ENCODE measurements at places on chromosomes 3 and 15.

- peak; percentile 49 for DNase-seq
Measured at GRCh38 chr15:43514241-43515057, 3.0 kb upstream of the MAP1A start.

DNA sequence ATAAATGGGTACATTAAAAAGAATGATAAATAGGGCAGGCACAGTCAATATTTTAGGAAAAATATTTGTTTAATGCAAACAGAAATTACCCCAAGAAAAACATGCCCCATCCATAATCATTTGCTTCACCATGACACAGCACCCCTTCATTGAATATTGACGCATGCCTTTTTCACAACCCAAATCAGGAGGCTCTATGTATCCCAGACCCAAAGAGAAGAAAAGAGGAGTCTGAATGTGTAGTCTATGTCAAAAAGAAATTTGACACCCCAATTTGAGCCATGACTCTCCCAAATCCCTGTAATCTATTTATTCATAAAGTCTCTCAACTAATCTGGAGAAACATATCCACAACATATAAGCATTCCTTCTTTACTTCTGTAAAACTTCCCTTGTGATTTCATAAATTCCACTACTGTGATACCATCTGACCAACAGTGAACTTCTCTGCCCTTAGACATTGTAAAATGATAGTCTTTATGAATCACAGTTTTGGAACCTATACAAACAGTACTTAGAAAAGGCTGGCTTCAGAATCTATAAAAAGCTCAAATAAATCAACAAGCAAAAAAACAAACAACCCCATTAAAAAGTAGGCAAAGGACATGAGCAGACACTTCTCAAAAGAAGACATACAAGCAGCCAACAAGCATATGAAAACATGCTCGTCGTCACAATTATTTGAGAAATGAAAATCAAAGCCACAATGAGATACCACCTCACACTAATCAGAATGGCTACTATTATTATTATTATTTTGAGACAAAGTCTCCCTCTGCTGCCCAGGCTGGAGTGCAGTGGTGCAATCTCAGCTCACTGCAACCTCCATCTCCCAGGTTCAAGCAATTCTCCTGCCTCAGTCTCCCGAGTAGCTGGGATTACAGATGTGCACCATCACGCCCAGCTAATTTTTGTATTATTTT lies 53.4 kb upstream of the XRN1 start:
- DNase-seq = peak; percentile 86

GRCh38 chr3:167209011-167209410 lies 171.1 kb downstream of the ZBBX start:
- no peak for DNase-seq

- peak; percentile 55 for DNase-seq
Measured at GRCh38 chr3:14256046-14256445, 77.4 kb downstream of the LSM3 start.

DNA sequence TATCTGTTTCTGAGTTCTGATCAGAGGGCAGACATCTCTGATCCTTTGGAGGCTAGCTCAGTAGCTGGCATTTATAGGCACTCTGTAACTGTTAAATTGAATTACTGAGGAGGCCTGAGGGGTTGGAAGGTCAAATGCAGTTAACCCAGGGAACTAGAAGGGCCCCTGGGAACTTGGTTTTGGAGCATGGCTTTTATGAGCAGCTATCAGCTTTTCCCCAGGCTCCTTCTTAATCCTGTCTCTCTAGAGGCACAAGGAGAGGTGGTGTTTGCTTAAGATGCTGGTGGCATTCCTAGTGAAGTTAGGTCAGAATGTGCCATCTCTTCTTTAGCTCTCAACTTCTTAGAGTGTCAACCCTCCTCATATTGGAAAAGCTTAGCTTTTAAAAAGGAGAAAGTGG lies 128.9 kb downstream of the LPP start:
- no peak for DNase-seq

GRCh38 chr3:9217784-9218513 lies 31.5 kb downstream of the SRGAP3 start:
- DNase-seq = no peak

- no peak for DNase-seq
Measured at GRCh38 chr3:13818919-13819318, 61.0 kb downstream of the WNT7A start.

- peak; percentile 39 for DNase-seq
Measured at GRCh38 chr15:101276501-101277037, 716 bp downstream of the SELENOS start.

DNA sequence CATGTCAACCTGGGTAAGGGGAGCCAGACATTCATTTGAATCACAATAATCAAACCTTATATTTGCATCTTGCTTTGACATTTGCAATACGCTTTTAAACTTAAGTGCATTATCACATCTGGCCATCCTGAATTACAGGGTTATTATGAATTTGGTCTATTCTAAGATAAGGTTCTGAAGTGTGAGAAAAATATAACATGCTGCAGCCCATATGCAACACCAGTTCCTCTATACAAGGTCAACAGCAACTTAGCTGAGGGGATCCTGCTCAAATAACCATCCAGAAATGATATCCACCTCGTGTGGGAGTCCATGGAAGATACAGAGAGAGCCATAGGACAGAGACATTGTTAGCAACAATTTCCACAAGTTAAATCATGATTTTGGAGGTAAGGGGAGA lies 72.7 kb upstream of the RAD18 start:
- DNase-seq = no peak

GRCh38 chr3:127751782-127752181 lies 70.5 kb downstream of the MGLL start:
- no peak for DNase-seq

GRCh38 chr3:12743583-12743982 lies 15.5 kb downstream of the TMEM40 start:
- no peak for DNase-seq

- no peak for DNase-seq
Measured at GRCh38 chr15:81914333-81914732, 131.5 kb downstream of the MEX3B start.

GRCh38 chr3:78994174-78995027 lies 773.4 kb downstream of the ROBO1 start:
- no peak for DNase-seq

- DNase-seq = no peak
Measured at GRCh38 chr15:86903642-86904421, 824.2 kb downstream of the AGBL1 start.

DNA sequence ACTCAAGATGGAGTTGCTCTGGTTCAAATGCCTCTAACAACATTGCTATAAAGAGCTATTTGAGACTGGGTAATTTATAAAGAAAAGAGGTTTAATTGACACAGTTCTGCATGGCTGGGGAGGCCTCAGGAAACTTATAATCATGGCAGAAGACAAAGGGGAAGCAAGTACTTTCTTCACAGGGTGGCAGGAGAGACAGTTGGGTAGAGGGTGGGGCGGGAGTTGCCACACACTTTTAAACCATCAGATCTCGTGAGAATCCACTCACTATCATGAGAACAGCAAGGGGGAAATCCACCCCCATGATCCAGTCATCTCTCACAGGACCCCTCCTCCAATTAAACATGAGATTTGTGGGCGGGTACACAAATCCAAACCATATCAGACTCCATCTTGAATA lies 30.7 kb downstream of the MAP2K5 start:
- DNase-seq = no peak

GRCh38 chr3:13009132-13009945 lies 63.9 kb downstream of the IQSEC1 start:
- no peak for DNase-seq

DNA sequence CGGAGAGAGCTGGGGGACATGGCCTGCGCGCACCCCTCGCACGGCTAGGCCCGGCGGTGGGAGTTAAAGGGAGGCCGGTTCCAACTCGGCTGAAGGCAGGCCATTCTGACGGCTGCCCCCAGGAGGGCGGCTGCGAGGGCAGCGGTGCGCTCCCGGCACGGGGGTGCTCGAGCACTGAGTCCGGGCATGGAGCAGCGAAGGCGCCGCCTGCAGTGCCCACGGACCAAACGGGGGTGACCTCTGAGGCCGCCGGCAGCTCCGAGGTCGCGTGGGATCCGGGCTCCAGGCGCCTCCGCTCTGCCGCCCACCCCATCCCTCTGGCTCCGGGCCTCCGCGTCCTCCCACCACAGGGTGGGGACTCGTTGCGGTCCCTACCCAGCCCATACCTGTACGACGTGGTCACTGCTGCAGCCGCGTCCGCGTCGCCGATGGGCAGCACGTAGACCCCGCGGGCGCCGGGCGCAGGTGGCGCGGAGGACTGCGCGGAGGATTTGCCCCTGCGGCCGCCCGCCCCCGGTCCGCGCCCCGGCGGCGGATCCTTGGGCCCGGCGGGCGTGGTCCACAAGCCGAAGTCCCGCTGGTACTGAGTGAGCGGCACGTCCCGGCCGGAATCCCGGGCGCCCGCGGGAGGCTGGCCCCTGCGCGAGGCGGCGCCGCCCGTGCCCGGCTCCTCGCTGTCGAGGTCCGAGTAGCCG lies 469 bp downstream of the MAP6D1 start:
- peak; percentile 10 for DNase-seq

DNA sequence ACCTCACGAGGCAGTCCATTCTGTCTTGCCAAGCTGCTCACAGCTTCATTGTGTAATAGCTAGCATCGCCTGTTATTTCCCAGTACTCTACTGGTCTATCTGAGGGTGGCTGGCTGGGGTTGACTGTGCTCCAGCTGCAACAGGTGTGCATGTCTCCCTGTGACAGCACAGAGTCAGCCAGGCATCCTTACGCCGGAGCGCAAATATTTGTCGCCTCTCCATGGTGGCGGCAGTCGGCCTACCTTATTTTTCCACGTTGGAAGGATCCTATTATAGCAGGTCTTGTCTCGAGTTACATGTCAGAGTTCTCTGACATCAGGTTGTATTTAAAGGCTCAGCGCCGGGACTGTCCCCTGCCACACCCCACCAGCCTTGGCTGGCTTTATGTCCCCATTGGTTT lies 307.1 kb downstream of the TLE3 start:
- DNase-seq = no peak

DNA sequence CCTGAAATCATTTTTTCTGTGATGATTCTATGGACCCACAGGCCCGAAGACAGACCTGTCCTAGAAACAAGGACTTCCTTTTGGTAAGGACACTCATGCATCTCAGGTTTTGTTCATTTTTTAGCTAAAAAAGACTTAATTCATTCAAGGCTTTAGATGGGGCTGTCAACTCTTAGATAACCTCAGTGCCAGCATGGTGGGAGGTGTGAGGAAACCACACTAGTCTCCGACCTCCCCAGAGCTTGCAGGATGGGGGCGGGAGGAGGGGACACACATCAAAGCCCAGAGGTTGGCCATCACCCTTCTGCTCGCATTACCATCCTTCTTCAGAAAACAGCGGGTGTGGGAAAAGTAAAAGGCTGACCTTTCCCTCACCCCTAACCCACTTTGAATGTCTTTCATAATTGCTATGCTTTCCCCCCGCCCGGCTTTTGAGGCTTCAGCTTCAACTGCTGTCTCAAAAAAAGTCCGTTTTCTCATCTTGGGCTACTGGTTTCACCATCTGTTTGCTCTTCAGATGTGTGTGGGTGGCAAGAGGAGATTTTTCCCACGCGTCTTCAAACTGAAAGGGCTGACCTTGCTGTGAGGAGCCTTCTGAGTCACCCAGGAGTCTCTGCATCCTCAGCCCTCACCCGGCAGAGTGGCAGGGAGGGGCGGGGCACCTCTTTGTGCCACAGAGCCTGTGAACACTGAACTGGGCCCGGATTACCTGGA lies 27.6 kb upstream of the CXCR6 start:
- DNase-seq = peak; percentile 62

- no peak for DNase-seq
Measured at GRCh38 chr15:40856746-40857145, 12.9 kb downstream of the SPINT1 start.

DNA sequence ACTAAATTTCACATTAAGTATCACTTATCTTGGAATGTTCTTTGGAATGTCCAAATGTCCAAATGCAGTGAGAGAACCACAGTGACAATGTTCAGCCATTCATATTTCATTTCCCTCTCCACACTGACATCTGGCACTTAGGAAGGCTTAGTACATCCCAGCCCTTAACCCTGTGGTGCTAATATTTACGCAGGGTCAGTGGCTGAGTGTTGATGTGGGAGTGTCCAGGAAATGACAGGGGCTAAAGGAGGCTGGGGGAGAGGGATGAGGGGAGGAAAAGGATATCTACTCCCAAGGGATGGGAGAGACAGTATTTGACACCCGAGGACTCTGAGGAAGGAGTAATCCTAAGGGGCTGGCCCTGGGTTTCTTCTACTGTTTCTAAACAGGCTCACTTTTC lies 14.1 kb upstream of the CCR4 start:
- no peak for DNase-seq

DNA sequence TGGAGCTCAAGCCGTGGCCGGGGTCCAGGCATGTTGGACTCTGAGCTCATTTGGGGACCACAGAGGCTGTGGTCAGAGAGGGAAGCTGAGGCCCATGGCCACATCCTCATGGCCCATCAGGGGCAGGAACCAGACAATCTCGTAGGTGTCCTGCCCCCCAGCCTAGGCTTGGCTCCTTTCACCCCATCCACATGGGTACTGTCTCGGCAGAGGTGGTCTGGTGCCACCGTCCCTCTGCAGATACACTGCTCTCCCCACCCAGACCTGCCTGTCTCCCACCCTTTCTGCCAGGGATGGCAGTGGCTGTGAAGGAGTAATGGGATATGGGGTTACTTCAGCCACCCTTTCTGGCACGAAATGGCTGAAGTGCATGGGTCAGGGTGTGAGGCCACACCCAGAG lies 7.9 kb downstream of the PRSS50 start:
- no peak for DNase-seq

DNA sequence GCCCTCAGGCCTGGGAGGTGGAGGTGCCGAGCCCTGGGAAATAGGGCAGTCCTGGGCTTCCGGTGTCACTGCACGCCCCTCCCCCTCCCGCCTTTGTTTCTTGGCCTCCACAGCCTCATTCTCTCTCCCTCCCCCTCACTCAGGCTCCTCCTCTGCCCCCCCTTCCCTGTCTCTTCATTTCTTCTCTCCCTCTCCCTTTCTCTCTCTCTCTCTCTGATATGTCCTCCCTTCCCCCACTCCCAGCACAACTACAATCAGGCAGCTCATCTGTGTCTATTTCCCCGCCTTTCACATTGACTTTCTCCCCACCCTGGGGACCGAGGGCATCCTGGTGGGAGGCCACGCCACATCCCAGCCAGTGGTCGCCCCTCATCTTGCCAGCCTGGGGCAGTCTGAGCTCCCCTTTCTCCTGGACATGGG lies 40.2 kb downstream of the IDH2 start:
- peak; percentile 59 for DNase-seq

DNA sequence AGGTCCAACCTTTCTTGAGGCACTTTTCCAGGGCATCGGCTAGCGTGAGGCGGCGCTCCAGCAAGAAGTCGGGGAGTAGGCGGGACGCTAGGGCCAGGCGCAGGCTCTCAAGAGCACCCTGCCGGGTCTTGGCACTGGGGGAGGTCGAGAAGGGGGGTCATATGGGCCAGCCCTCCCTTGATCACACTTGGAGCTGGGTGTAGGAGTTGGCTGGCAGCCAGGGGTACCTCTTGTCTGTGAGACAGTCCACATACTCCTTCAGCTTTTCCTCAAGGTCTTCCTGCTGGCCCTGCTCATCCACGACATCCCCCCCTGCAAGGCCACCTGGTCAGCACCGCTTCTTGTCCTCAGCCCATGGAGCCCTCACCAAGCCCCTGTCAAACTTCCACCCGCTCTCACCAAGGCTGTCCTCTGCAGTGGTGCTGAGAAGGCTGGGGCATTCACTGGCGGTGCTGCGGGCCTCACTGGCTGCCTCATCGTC lies 2.0 kb downstream of the IFRD2 start:
- no peak for DNase-seq

All from fibroblast of skin of right biceps (primary cell).